LoVo (cell line): ENCODE measurements at places on chromosomes 1 and 21.

- DNase-seq = no peak
Observed at GRCh38 chr1:154860156-154860870, 9.8 kb downstream of the KCNN3 start.

DNA sequence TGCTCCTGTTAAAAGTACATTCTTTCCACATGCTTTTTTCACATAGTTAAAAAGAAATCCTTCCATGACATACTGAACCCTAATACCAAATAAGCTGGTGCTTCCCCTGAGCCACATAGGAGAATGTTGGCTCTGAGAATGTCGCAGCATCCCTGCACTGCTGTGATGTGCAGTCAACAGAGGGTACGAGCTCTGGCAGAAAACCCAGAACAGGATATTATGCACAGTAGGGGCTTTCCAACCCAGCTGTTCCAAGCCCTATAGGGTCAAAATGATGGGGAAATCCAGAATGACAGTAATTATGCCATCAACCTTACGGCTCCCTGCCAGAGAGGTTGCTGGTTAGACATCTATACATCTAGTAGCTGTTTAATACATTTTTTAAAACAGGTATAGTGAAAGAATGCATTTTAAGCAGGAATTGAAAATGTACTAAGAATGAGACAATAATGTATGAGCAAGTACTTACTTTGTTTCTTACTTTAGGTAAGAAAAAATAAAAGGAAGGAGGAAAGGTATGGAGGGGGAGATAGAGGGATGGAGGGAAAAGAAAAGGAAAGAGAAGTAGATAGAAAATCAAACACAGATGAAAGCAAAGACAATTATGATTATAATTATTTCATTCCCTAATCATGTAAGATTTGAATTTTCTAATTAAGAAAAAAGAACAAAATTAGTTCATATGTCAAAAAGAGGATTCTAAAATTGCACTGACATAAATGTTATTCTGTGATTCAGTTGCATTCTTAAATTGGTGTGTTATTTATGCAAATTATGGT is 126.0 kb downstream of the NR5A2 start:
- DNase-seq = no peak

DNA sequence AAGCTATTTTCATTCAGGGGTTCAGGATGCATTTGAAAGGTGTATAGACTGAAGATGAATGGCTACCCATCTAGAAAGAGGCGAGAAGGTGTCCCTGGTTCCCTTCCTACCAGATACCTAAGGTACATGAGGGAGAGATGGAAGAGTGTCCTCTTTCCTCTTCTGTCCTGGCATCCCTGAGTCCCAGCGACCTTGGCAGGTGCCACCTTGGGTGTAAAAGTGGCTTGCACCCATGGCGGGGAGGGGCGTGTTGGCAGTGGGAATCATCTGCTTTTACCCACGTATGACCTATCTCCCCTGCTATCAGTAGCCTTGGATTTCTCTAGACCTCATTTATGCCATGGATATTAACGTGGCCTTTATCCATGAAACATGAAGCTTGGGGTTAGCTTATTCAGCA is 1126.1 kb downstream of the KCNT2 start:
- no peak for DNase-seq

DNA sequence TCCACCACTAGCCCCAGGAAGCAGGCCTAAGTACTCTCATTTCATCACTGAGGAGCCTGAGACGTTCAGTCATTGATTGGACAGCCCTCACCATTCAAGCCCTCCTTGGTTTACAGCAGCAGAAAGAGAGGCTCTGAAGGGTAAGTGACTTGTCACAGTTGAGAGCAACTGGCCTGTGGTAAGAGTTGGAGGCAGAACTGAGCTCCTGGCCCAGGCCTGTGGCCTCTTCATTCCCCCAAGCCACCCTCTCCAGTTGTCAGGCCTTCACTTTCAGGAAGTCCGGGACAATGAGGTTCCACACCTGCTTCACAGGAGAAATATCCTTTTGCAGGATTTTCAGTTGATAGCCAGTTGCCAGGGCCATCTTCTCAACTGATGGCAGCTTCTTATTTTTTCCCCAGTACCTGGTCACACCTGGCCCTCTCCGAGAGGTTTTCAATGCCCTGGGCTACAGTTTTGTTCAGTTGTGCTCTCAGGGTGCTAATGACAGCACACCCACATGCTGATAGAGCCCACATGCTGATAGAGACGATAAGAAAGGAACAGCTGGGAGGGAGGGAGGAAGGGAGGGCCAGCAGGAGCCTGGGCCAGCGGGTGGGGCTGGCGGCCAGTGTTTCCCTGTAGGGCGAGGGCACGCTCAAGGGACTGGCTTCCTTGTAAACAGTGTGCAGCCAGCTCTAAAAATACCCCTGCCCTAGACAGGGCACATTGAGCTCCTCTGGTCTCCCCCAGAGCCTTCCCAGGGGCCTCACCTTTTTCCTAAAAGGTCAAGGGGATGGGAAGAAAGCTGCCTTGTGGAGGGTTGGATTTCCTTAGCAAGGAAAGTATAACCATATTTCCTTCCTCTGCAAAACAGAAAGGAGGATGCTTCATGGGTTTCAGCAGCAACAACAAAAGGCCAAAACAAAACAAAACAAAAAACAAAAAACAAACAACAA is 112.7 kb upstream of the JUN start:
- DNase-seq = peak; percentile 58
